ENCODE measurements at places on chromosomes 7 and 10. TPM values are rescaled to one million over a fixed set of nuclear protein-coding genes. Genes with fewer than 3 reads are reported as not detected.

FFAR4 gene
- total RNA-seq, result 2.1 TPM

VSTM2A gene
- total RNA-seq, result not detected

DNA sequence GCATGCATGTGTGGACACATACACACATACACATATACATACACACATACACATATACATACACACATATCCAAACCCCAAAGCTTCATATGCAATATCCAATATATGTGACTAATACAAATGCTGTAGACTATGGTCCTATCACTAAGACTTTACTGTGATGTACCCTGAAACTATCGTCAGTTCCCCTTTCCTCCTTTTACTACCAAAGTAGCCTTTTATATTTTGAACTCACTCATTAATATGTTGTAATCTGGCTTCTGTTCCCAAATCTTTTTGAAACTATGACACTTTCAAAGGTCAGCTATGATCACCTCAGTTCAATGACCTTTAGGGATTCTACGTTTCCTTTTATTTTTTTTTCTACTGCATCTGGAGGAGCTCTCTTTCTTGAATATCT lies 64.8 kb upstream of the TFEC start:
- H3K36me3 ChIP-seq, result no peaks in the 10 kb centered on the region
- H3K4me3 ChIP-seq, result no peak overlapping the region
- no peaks in the 10 kb centered on the region for H3K4me1 ChIP-seq
- H3K27ac ChIP-seq, result no peak overlapping the region

GRCh38 chr10:104117839-104118323 lies 4.1 kb upstream of the SFR1 start:
- H3K4me3 ChIP-seq, result no peak overlapping the region
- H3K4me1 ChIP-seq, result peaks cover 19% of the 10 kb centered on the region

- H3K27me3 ChIP-seq, result no peaks in the 10 kb centered on the region
- no peak overlapping the region for H3K4me3 ChIP-seq
- H3K4me1 ChIP-seq, result no peaks in the 10 kb centered on the region
- no peaks in the 10 kb centered on the region for H3K36me3 ChIP-seq
- no peak overlapping the region for H3K27ac ChIP-seq
- DNase-seq, result no peak
These were observed 117.6 kb downstream of the SNX13 start for GRCh38 chr7:17822547-17823173.

Data from left lung (tissue), 14 donors.